GM19239 (cell line): ENCODE measurements at places on chromosomes 2 and 18.

DNA sequence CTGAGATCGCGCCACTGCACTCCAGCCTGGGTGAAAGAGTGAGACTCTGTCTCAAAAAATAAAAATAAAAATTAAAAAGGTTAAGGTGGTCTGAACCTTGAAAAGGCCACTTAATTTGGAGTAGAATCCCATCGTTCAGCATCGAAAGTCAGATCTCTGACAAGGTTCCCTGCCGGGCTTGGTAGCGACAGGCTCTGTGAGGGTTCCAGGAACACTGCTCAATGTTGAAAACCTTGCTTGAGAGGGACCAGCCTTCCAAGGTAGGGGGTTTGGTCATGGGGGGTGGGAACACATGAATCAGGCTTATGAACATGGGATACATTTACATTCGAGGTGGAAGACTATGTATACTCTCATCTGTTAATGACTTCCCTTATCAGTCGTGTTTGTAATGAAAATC, 232.2 kb downstream of the FHOD3 start:
- no peak for DNase-seq

- no peak for DNase-seq
These were observed 7.2 kb downstream of the RPIA start for GRCh38 chr2:88698498-88699233.

- no peak for DNase-seq
These were observed 42.7 kb downstream of the SETBP1 start for GRCh38 chr18:44723411-44723810.

DNA sequence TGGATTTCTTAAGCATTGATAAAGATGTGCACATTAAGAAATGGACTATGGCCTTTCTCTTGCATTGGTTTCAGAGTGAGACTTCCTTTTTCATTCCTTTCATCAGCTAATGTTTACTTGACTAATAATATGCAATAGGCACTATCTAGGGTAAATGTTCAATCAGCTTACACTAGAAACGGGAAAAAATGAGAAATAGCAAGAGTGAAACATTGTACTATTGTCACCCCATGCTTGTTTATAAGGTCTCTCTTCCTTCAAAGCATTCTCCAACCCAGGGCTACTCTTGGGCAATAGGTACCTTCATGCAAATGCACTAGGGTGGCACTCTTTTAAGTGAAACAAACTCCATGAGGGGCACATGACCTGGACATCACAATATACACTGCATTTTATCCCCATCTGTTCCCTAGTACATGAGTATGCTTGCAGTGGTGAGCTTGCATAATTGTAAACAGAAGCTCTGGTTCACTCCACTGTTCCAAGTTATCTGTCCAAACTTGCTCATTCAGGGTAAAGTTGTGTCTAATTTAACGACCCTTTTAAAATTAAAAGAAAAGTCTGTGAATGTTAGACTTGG, 402.3 kb downstream of the ERBB4 start:
- DNase-seq = no peak

DNA sequence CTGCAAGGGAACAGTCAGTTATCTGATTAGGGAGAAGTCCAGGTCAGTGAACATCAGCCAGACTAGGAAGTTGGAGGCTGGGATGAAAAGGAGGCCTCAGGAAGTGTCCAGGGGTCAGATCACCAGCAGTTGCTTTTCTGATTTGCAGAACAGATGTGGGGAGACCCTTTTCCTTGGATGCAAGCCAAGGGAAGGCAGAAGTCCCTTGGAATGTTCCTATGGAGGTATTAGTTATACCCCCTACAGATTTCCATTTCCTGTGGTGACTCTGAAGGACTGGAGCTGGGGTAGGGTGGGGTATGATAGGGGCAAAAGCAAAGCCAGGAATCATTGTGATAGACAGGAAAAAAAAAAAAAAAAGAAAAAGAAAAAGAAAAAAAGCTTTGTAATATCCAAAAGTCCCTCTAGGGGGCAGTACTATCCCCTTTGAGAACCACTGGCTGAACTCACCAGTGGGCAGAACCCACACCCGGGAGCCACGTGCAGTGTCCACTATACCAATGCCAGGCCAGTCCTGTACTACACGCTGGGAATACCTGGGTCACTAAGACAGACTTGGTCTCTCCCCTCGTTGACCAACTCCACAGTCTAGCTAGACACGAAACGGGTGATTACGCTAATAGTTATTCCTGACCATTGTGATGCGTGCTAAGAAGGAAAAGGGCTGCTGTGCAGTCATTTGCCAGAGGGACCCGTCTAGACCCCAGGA, 7.4 kb downstream of the DYSF start:
- DNase-seq = no peak

DNA sequence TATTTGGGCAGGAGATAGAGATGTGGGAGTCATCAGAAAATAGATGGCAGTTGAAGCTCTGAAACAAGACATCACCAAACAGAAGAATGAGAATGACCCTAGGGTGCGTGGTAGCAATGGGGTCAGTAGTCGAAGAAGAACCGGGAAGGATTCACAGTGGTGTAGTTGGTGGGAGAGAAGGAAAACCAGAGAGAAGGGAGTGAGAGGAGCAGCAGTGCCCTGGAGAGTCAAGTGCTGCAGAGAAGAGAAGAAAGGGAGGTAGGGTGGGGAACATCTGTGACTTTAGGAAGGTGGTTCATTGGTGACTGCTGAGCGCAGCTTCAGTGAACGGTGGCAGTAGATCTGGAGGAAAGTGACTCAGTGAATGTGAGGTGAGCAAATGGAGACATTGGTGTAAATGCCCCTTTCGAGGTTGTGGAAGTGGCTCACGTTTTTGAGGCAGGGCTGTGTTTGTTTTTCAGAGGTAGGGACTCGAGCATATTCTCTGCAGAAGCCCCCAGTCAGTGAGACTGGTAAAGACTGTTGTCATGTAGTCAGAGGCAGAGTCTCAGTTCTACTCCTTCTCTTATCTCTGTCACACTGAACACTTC, 36.4 kb downstream of the CDC42EP3 start:
- DNase-seq = no peak
